ENCODE measurements at places on chromosomes 4 and X.

DNA sequence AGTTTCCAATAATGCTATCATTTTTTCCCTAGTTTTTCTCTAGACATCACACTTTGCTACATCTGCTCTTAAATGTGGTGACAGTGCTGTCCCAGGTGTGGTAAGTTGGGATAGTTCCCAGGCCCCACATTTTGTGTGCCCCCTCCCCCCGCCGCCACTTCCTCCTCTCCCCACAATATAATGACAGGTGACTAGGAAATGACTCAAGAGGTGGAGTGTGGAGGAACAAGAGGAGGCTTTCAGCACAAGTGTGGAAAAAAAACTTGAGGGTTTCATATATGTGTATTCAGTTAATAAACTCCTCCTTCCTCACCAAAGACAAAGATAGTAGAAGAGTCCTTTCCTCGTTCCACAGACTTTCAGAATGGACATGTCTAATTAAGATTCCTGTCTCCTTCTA is 18.3 kb upstream of the IL21 start:
- DNase-seq: no peak

DNA sequence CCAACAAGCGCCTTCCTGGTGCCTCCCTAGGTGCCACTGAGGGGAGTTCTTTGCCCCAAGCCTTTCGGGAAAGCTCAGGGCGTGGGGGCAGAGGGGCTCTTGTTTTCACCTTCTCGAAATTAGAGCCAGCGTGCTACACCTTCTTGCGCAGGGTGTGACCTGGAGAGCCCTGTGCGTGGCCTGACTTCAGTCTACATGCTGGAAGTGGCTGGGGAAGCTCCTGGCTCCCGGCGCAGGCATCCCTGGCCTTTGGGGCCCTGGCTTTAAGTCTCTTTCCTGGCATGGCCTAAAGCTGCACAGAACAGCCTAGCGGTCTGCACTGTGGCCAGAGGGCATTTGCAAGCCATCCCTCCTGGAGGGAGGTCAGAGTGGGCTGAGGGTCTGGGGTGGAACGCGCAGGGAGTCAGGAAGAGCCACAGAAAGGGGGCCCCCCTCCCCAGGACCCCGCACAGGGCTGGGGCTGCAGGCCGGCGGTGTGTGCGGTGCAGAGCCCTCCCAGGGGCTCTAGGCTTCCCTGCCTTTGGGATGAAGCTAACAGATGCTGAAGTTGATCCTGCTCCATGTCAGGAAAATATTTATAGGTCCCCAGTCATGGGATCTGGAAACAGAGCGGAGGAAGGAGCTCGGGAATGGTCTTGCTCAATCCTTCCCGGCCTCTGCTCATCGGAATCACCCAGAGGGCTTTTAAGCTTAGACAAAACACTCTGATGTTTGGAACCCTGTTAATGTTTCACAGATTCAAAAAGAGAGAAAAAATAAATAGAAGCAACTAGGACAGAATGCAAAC is 781 bp upstream of the SPON2 start:
- DNase-seq: no peak

DNA sequence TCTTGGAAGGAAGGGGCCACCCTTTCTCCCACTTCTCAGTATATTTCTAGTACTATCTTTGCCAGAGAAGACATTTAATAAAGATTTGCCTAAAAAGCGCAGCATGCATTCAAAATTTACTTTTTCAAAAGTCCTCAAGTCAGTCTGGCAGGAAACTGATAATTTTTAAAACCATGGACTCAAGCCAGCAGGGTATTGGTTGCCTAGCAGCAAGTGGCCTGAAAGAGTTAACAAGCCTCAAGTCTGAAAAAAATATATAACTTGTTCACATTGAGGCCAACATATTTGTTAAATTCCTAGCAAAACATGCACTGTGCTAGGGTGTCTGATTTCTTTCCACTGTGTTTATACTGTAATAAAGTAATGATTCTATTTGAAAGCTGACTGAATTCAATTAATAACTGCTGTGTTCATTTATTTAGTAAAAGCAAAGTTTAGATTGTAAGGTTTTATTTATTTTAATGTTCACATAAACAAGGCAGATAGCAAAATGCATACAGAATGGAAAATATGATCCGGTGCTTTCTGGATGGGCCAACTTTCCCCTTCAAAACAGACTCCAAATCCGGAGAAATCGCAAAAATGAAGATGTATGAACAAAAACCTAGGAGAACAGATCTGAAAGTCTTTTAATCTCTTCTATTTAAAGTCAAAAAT is 218.5 kb upstream of the FGF13 start:
- no peak for DNase-seq

GRCh38 chr4:118905566-118905965 is 16.9 kb downstream of the SYNPO2 start:
- no peak for DNase-seq

DNA sequence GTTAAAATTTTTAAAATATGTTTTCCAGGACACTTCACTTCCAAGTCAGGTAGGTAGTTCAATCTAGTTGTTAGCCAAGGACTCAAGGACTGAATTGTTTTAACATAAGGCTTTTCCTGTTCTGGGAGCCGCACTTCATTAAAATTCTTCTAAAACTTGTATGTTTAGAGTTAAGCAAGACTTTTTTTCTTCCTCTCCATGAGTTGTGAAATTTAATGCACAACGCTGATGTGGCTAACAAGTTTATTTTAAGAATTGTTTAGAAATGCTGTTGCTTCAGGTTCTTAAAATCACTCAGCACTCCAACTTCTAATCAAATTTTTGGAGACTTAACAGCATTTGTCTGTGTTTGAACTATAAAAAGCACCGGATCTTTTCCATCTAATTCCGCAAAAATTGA is 49.7 kb downstream of the XIAP start:
- DNase-seq: no peak

DNA sequence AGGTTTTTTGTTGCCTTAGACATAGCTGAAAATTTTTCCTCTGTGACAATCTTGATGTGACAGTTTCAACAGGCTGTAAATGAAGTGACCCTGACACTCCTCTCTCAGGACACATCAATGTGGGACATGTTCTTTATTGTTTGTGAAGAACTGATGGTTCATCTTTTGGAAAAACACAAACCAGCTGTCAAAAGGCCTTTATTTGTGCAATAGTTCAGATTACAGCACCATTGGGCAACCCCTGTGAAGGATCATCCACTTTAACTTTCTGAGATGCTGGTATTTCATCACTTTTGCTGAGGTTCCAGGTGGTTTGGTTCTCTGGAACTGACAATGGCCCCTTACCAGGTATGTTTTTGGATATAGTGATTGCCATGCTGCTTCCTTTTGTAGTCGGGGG is 40.3 kb downstream of the OSTC start:
- DNase-seq: no peak

DNA sequence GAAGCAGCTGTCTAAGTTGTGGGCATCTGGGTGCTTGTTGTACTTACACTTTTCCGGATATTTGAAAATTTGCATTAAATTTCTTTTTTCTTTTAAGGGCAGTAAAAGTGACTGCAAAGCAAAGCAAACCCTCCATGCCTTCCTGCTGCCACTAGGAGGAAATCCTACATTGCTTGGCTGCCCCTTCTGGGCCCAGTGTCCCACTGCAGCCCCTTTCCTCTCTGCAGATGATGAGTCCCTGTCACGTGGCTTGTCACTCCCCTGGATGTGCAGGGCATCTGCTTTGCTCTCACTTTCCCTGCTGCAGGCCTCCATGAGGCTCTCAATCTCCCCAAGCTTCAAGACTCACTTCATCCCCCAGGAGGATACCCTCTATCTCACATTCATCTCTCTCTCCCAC is 12.7 kb downstream of the TSR2 start:
- DNase-seq: no peak
